ENCODE measurements at places on chromosomes 13 and 19.

DNA sequence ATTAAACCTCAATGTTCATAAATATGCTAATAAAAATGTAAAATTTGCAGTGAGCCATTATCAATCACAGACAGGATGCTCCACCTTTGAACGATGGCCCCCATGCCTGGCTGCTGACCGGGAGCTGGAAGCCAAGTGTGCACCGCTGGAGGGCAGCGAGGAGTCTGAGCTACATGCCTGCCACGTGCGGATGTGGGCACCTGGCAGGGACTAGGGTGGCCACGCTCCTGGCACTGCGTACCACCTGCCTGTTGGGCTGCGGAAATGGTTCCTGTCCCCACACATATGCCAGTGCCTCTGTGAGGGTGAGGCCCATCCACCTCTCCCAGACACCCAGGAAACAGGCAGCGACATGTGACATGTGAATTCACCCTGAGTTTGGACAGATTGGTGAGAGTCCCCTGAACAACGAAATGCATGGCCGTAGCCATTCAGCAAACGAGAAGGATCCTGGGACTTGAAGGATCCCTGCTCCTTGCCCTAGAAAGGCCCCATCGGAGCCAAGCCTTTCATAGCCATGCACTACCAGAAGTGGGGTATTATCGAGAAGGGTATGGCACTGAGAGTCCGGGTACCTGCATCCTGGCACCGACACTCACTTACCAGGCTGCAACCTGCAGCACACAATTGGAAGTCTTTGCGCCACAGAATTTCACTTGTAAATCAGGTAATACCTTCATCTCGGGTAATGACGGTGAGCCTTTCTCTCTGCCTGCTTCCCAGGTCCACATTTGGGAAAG, 35.8 kb downstream of the TSHZ3 start:
- DNase-seq = no peak

- DNase-seq = no peak
These were observed 104.1 kb downstream of the NDFIP2 start for GRCh38 chr13:79585033-79585432.

- DNase-seq = peak; percentile 91
These were observed 29.5 kb upstream of the ANKRD10 start for GRCh38 chr13:110944121-110944967.

- no peak for DNase-seq
These were observed 172.0 kb downstream of the UQCRFS1 start for GRCh38 chr19:29040951-29041350.

DNA sequence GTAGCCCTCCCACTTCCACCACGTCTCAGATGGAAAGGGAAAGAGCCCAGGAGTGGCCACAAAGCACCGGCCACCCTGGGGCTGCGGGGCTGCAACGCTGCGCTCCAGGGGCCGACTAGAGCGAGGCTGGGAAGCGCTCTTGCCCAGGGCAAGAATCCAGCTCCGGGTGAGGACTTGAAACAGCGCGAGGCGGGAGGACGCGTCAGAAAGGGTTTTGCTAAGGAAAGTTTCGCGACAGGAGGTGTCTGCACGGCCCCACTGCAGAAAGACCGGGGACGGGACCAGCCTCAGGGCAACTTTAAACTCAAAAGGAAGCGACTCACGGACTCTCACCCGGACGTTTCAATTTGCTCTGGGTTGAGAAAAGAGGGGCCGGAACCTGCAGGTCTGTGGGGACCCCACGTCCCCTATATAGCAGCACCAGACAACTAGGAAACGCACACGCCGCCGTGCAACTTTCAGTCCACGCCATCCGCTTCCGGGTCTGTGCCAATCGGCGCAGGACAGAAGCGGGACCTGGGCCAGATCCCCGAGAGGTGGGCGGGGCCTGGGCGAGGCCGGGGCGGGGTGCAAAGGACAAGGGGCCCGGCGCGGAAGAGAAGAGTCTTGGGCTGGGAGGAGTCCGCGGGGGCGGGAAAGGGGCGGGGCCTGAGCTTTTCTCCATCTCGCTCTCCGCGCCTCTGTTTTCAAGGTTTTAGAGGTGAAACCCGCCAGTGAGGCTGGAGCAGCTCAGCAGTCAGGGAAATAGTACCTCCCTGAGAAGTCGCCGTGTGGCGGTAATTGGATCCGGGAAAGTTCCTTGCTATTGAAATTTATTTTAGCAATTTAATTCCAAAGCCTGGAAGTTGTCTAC, at the start of gene ZNF816:
ZNF816 (minus strand) TSS at position 488 of the 853 bp plus-strand sequence. CDS start 6,792 bp downstream, outside the sequence.
- DNase-seq = peak; percentile 71

DNA sequence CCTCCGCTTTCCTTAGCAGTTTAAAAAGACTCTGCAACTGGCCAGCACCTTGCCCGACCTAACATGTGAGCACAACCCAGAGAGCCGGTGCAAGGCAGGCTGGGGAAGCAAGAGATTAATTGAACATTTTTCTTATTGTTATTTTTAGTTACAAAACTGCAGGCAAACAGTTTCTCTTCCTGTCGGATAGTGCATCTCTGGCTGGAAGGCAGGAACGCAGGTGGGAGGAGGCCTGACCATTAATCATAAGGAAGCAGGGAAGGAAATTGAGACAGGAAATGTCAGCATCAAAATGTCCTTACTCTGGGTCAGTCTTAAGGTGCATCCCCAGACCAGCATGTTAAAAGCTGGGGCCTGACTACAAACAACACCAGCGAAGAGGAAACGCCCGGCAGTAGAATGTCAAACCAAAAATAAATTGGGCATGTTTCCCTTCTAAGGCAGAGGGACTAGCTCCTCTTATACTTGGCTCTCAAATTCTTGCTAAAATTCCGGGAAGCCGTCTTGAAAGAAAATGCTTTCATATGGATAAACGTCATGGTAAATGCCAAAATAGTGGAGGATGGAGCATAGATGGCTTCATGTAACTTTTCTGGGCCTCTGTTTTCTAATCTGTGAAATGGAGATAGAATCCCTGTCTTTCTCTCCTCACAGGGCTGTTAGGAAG, 226.8 kb downstream of the RAP2A start:
- DNase-seq = no peak

DNA sequence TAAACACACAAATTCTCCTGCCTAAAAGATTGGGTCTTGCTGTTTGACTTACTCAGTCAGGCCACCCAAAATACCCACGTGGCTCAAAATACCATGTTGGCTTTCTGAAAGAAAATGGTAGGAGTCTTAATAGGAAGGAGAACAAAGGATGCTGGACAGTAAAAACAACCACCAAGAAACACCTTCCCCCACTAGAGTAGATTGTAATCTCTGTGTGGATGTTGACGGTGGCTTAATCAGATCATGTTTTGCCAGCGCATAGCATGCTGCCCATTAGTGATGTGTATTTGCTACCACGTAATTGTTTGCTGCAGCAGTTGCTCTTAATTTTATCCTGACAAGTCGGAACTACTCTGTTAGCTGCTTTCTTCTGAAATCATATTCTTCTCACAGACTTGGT, 1229.3 kb upstream of the SLC10A2 start:
- no peak for DNase-seq

GRCh38 chr13:87052731-87053130, 618.4 kb upstream of the SLITRK5 start:
- no peak for DNase-seq

DNA sequence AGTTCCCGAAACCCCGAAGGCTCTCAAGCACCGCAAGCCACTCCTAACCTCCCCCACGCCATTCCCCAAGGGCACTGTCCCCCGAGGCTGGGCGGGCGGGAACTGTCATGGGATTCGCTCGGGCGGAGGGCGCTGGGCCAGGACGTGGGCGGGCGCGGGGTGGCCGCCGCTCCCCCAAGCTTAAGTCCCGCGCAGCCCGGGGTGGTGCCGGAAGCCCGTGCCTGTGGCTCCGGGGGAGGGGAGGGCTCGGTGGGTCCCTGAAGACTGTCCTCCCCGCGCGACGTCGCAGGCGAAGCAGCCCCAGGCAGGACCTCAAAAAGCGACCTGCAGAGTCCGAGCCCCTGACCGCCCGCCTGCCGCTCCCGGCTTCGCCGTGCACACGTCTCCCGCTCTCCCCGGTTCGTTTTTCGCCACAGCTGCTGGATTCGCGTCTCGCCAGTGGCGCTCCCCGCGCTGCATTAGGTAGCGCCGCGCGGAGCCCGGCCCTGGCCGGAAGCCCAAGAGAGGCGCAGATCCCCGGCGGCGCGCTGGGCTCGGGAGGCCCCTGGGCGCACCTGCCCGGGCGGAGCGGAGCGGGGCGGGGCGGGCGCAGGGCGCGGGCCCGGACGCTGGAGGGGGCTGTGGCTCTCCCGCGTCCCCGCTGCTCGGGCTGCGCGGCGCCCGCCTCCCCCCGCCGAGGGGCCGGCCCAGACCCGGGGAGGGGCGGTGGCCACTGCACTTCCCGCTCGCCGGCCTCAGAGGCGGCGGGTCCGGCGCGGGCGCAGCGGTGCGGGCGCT, at the start of gene FARP1:
FARP1 (plus strand) TSS at position 715 of the 777 bp plus-strand sequence. CDS start 70,149 bp downstream, outside the sequence.
- peak; percentile 91 for DNase-seq

GRCh38 chr19:52138278-52138982, 1.3 kb downstream of the ZNF616 start:
- no peak for DNase-seq

- no peak for DNase-seq
These were observed 38.9 kb downstream of the DNM2 start for GRCh38 chr19:10756791-10757190.

DNA sequence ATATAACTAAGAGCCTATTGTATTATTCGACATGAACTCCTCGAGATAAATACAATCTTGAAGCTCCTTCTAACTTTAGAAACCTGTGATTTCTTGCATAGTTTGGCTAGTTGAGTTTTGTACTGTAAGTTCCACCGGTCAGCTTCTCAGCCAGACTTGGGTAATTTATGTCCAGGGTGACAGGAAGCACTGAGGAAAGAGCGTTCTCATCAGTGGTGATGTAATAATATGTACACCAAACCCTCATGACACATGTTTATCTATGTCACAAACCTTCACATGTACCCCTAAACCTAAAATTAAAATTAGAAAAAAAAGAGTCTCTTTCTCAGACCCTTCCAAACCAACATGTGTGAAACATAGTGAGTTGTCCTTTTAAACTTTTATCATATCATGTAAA, 205.7 kb downstream of the KCNRG start:
- DNase-seq = no peak

DNA sequence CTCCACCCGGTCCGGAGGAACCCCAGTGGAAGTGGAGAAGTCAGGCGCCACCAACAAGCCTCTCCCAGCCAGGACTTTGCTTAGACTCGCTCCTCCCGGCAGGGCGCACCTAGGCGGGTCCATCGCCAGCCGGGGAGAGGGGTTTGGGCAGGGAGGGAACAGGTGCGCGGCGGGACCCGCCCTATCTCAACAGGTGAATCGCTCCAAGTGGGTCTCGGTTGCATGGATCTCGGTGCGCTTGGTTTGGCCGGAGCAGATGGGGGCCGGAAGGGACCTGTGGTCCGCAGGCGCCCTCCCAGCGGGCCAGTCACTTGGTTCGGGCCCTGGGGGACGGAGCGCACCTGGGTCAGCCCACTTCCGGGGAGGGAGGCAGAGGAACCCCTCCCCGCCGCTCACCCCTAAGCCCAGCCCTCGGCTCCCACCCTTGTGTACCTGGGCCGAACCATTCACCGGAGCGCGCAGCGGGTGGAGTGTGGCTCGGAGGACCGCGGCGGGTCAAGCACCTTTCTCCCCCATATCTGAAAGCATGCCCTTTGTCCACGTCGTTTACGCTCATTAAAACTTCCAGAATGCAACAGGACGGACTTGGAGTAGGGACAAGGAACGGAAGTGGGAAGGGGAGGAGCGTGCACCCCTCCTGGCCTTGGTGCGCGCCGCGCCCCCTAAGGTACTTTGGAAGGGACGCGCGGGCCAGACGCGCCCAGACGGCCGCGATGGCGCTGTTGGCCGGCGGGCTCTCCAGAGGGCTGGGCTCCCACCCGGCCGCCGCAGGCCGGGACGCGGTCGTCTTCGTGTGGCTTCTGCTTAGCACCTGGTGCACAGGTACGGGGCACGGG, at the start of gene LSR:
LSR (plus strand) TSS at position 693 of the 836 bp plus-strand sequence; CDS start at position 714, 21 bp downstream.
- no peak for DNase-seq

GRCh38 chr19:44611812-44612295, 1.5 kb upstream of the IGSF23 start:
- no peak for DNase-seq

- no peak for DNase-seq
These were observed 263.3 kb downstream of the COG6 start for GRCh38 chr13:39918620-39919236.

DNA sequence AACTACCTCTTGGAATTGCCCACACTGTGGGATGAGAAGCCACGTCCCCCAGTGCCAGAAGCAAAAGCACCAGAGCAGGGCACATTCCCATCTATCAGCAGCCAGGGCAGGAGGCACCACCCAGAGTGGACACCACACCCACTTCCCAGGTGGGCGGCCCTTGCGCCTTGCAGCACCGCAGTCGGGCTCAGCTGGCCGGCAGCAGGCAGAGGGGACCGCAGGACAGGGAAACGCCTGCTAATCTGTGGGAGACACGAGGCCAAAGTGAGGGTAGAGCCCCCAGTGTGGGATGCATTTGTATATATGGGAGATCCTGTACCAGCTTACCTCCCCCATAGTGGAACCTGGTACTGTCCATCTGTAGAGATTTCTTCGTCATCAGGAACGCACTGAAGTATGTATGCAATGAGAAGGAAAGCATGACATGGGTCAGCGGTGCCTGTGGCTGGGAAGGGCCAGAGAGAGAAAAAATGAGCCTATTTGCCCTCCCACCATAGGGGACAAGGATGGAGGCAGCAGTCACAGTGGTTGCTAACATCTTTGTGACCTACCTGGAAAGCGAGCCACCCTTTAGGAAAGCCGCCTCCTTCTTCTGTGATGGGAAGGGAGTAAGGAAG, 30.9 kb upstream of the NPAS1 start:
- no peak for DNase-seq

DNA sequence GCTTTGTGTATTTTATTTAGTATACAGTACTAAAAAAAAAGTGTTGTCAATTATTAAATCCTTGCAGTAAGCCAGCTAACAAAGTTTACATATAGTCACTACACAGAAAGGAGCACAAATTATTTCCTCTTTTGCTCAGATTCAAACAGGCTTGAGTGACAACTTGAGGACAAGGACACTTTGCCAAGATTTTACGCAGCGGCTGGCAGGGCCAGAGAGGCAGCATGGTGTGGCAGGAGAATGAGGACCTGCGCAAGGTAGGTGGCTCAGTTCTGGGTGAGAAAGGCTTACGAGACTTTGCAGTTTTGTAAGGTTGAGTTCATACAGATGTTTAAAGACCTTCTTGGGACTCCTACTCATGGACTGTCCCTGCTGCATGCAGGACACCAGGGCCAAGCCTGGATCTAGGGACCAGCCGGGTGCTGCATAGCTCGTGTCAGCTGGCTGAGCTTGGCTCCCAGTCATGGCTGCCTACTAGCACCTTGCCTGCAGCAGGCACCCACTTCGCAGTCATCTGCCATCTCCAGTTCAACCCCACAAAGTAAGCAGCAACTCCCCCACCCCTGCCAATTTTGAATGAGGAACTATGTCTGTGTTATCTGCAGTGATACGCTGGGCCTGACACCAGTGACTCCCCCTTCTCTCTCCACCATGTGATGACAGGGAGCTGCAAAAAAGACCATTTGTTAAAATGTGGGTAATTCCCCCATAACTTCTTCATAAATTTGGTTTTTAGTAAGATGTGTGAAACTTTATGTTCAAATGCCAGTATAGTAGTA, 3.7 kb upstream of the TUBA3C start:
- DNase-seq = no peak

- no peak for DNase-seq
These were observed 286.3 kb downstream of the POU4F1 start for GRCh38 chr13:78317030-78317429.

GRCh38 chr13:29991343-29991742, 140.9 kb upstream of the UBL3 start:
- no peak for DNase-seq

Data from SHP77 (cell line).